ENCODE measurements at places on chromosomes 2 and 18. TPM values are rescaled to one million over a fixed set of nuclear protein-coding genes. Genes with fewer than 3 reads are reported as not detected.
A peak's percentile ranks its signal among the peaks of the same experiment; 100 is the strongest.

DNA sequence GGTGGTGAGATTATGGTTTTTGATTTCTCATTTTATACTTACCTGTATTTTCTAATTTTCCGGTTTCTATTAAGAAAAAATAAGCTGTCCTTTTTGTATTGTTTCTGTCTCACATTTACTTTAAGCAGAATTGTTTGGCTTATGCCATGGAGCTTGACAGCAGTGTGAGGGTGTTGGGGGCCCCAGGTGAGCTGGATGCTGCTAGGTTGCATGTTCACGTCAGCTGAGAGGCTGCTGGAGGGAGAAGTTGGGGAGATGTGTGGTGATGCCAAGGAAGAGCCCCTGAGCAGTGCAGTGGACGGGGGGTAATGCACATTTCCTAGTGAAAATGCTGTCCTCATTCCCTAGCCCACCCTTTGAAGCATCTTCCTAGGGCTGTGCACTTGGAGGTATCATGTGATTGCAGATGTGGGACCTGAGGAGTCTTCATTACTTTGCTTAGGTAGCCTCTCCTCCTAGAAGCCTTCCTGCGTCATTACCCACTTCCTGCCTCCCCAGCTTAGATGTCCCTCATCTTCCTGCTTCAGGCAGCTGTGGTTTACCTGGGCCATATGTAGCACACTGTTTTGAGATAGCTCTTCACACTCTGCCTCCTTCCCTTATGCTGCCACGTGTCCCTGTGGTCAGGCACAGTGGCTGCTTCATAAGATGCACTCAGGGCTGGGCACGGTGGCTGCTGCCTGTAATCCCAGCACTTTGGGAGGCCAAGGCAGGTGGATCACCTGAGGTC lies 16.2 kb downstream of the ATG16L1 start:
- no peak for DNase-seq
- no peak overlapping the region for H3K4me3 ChIP-seq
- no peaks in the 10 kb centered on the region for H3K27me3 ChIP-seq
- H3K27ac ChIP-seq: no peak overlapping the region
- H3K4me1 ChIP-seq: no peaks in the 10 kb centered on the region

DNA sequence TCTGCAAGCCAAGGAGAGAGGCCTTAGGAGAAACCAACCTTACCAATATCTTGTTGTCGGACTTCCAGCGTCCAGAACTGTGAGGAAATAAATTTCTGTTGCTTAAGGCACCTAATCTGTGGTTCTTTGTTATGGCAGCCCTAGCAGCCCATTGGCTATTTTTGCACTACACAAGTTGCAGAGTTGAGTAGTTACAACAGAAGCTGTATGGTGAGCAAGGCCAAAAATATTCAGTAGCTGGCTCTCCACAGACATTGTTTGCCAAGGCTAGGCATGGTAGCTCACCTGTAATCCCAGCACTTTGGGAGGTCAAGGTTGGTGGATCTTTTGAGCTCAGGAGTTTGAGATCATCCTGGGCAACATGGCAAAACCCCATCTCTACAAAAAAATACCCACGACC lies 27.1 kb upstream of the SCYGR1 start:
- DNase-seq: peak; percentile 76
- H3K27me3 ChIP-seq: no peaks in the 10 kb centered on the region
- H3K36me3 ChIP-seq: no peaks in the 10 kb centered on the region

GRCh38 chr2:157339965-157340655 lies 14.5 kb upstream of the ERMN start:
- no peaks in the 10 kb centered on the region for H3K36me3 ChIP-seq
- no peak overlapping the region for H3K4me3 ChIP-seq
- H3K4me1 ChIP-seq: no peaks in the 10 kb centered on the region
- H3K27ac ChIP-seq: no peak overlapping the region
- H3K27me3 ChIP-seq: no peaks in the 10 kb centered on the region

TSPYL6 gene
- not detected for total RNA-seq

GRCh38 chr2:149579972-149580882 lies 7.3 kb downstream of the MMADHC start:
- H3K36me3 ChIP-seq: peaks cover 58% of the 10 kb centered on the region
- peak overlapping the region; percentile 45 for H3K27ac ChIP-seq
- no peaks in the 10 kb centered on the region for H3K4me1 ChIP-seq
- no peak overlapping the region for H3K4me3 ChIP-seq

FAM161A gene
- total RNA-seq: 2.8 TPM

DNA sequence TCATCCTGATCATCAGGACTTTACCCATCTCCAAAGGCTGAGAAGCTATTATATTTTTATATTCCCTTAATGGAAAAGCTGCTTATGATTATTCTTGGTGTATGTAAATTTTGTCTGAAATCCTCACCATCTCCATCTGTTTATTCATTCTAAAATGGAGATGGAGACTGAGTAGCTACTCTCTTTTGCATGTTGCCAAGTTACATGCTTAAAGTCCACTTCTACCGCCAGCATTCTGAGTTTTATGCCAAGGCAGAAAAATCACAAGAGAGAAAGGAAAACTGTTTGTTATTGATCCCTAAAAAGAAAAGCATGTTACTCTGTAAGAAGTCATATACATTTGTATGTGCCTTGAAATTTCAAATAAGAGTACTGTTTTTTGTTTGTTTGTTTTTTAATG lies 94.4 kb upstream of the NOSTRIN start:
- no peak overlapping the region for H3K27ac ChIP-seq
- no peak overlapping the region for H3K4me3 ChIP-seq
- H3K36me3 ChIP-seq: no peaks in the 10 kb centered on the region
- no peaks in the 10 kb centered on the region for H3K27me3 ChIP-seq
- H3K4me1 ChIP-seq: no peaks in the 10 kb centered on the region

DNA sequence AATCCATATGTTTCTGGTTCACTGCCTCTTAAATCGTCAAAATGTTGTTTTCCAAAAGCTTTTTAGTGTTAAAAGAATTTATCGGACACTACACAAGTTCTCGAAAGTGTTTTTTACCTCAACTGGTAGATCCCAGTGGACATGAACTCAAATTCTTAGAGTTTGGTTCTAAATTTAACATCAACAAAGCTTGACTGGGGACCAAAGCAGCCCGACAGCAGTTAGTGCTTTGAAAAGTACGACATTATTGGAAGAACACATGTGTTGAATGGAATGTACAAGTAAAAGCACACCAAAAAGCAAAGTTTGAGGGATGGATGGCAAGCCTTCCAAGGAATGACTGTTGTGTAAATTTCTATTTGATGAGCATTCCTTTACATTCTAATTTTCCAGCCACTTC lies 803.9 kb upstream of the POU3F3 start:
- no peaks in the 10 kb centered on the region for H3K4me1 ChIP-seq
- no peak for DNase-seq
- no peak overlapping the region for H3K27ac ChIP-seq
- H3K4me3 ChIP-seq: no peak overlapping the region
- H3K27me3 ChIP-seq: no peaks in the 10 kb centered on the region

SLC23A3 gene
- 1.2 TPM for total RNA-seq

SCYGR4 gene
- not detected for total RNA-seq

- H3K27ac ChIP-seq: no peak overlapping the region
- H3K27me3 ChIP-seq: no peaks in the 10 kb centered on the region
These were observed 137.1 kb upstream of the GAREM1 start for GRCh38 chr18:32607816-32608215.

DNA sequence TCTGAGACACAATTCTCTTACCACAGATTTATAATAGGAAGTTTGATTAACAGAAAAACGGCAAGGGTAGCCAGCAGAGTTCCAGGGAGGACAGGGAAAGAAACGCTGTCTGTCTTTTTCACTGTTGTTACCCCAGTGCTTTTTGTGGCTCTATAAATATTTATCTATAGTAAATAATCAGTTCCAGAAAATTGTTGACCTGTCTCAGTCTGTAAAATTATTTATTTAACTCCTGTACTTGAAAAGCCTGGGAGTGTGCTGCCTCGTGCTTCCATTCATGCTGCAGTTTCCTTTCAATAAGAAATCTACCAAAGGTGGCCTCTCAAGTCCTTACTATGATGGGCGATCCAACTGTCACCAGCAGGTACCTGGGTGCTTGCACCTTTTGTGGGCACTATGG lies 102.9 kb downstream of the ETAA1 start:
- H3K27ac ChIP-seq: no peak overlapping the region
- DNase-seq: no peak
- no peaks in the 10 kb centered on the region for H3K36me3 ChIP-seq

Measured in astrocyte (in vitro differentiated cells and primary cell).